ENCODE measurements at places on chromosomes 1 and 21.

GRCh38 chr21:46356494-46357334 lies 32.8 kb downstream of the PCNT start:
- DNase-seq: no peak

DNA sequence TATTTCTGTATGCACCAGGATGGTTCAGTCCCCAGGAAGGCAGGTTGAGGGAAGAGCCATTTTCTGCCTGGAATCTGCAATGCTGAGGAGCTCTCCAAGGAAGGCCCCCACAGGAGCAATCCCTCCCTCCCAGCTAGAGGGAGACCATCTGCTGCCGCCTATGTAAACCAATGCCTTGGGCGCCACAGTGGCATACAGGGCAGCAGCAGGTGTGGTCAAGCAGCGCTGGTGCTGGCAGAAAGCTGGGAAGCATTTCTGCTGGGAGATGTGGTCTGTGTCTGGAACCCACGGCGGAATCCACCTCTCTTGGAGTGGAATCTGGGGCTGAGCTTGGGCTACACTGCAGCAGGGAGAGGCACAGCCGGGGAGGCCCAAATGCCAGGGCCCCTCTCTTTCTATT lies 283.3 kb downstream of the RRAGC start:
- DNase-seq: no peak

DNA sequence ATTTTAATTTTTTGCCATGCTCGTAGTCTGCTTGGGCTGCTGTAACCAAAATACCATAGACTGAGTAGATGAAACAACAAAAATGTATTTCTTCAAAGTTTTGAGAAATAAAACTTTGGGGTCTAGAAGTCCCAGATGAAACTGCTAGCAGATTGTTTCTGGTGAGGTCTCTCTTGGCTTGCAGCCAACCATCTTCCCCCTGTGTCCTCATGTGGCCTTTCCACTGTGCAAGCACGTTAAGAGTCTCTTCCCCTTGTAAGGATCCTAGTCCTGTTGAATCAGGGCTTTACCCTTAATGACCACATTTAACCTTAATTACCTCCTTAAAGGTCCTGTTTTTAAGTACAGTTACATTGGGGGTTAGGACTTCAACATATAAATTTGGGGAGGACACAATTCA lies 86.6 kb downstream of the PTBP2 start:
- no peak for DNase-seq

DNA sequence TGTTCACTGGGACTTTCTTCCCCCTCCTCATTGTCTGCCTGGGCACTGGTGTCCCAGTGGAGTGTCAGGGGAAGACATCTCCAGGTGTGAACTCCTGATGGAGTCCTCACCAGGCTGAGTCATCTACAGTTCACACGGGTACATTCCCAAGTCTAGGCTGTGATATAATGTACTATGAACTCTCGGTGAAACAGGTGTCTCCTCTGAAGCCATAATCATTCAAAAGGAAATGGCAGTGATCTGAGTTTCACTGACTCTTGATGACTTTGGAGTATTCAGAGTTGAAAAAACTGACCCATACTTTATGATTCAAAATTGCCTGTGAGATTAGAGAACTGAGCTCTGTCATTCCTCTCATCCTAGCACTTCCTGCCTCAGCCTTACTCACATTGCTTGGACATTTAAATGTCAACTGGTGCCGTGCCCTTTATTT lies 9.1 kb downstream of the LAMC2 start:
- no peak for DNase-seq

- no peak for DNase-seq
These were observed 53.7 kb upstream of the ZNF326 start for GRCh38 chr1:89941110-89941766.

GRCh38 chr1:1120866-1121591 lies 5.1 kb upstream of the C1orf159 start:
- DNase-seq: no peak

DNA sequence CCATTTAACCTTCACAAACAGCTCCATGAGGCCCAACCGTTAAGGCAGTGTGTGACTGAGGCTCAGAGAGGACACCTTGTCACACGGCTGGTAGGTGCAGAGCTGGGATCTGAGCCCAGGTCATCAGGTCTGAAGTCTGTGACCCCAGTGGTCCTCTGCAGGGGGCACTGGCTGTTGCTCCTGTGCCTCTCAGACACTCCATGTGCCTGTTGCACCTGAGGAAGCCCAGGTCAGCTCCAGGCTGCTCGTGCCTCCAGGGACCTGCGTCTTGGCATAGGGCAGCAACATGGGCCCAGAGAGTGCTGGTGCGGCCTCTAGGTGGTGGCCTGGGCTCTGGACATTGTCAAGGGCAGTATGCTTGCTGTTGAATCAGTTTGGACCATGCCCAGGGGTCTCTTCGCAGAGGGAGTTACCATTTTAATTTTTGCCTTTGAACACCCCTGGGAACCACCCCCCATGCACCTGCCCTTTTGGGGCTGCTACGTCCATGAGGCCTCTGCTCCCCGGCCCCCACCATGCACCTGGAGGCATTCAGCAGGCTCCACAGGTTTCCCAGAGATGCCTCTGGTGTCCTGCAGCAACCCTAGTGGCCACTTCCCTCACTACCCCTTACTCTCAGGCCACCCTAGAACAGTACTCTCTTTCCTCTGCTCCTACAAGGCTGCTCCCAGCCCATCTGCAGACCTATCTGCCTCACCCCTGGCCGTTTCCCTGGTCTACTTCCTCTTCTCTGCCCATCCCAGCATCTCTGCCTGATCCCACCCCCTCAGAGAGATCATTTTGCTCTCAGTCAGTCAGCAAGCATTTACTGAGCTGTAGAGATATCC lies 25.2 kb upstream of the EPS8L3 start:
- DNase-seq: no peak

- no peak for DNase-seq
These were observed 5.8 kb downstream of the ID3 start for GRCh38 chr1:23553231-23554126.

- DNase-seq: no peak
These were observed 472.6 kb upstream of the DEPDC1 start for GRCh38 chr1:68969441-68969840.

GRCh38 chr1:183089025-183089639 lies 65.9 kb downstream of the LAMC1 start:
- no peak for DNase-seq

- DNase-seq: no peak
These were observed 103.4 kb downstream of the HLX start for GRCh38 chr1:220982686-220983085.

DNA sequence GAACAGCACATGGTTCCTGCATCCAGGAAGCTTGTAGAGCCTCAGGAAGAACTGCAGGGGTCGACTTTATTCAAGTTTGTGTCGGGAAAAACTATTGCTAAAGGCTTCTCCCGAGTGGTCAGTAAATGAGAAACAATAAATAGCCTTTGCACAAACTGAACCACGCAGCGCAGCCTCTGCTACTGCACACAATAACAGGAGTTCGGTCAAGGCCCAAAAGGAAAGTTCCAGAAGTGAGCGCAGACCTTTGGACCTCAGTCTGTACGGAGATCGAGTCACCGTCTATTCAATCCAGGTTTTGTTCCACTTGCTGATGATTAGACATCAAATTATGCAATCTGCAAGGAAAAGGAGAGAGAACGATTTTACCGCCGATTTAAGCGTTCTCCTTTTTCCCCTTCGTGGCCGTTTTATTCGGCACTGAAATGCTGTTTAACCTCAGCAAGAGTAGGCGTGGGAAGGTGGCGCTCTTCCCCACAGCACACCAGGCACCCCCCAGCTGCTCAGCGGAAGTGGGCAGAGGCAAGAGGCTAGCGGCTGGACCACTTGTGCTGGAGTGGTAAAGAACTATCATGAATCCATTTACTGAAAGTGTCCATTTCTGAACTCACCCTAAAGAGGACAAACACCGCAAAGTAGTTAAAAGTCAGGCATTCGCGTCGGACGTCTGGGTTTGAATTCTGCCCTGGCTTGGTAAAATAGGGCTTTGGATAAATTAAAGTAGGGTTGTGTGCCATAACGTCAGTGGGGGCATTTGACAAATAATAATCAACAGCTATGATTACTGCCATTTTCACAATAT lies 6.1 kb upstream of the LHX8 start:
- no peak for DNase-seq

- no peak for DNase-seq
These were observed 64.6 kb downstream of the IER5 start for GRCh38 chr1:181152892-181153633.

GRCh38 chr1:232805269-232806185 lies at the start of gene MAP10:
MAP10 (plus strand) TSS chr1:232805416; CDS start chr1:232805450, 34 bp downstream.
- DNase-seq: peak; percentile 74

- no peak for DNase-seq
These were observed 71.1 kb downstream of the NPHP4 start for GRCh38 chr1:5921129-5921528.

- peak; percentile 39 for DNase-seq
These were observed 19.1 kb downstream of the RAB7B start for GRCh38 chr1:205983925-205984725.

GRCh38 chr1:153663211-153663610 lies 4.7 kb downstream of the SNAPIN start:
- no peak for DNase-seq

DNA sequence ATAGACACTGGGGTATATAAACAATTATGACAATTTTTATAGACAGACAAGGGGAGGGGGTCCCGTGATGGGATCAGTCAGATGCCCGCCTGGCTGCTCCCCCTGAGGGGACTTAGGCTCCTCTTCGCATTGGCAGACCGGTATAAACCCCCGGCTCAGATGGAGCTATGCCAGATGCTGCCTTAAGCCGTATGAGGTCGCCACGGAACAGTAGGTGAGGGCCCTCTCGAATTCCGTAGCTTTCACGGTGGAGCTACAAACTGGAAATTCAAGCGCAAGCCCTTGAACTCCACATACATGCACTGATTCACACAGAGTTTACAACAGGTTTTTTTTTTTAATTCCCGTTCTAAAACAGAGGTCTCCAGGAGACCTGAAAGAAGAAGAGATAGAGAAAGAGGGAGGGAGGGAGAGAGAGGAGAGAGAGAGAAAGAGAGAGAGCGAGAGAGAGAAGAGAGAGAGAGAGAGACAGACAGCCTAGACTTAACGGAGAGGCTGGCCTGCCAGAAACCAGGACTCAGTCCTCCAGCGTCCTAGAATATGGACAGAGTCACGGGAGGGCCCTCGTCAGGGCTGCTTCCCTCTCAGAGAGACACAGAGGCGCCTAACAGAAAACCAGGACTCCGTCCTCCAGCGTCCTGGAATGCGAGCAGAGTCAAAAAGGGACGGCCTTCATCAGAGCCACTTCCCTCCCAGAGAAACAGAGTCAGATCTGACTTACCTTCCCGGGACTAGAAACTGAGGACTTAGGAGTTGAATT lies 24.4 kb upstream of the TMEM54 start:
- DNase-seq: peak; percentile 22

DNA sequence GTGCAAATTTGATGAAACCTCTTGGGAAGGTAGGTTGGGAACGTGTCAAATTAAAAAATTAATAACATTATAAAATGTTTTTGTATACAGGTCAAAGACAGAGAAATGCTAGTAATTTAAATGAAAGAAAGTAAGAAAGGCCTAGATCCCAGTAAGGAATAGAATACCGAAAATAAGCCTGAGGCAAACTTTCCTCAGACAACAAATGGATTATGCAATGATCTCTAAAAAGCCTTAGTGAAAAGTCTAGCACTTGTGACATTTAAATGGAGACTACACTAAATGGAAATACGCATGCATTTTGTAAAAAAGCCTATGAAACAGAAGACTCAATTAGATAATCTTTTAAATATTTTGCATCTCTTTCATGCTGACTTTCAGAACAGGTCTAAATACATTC lies 138.5 kb upstream of the ZNHIT6 start:
- DNase-seq: no peak

DNA sequence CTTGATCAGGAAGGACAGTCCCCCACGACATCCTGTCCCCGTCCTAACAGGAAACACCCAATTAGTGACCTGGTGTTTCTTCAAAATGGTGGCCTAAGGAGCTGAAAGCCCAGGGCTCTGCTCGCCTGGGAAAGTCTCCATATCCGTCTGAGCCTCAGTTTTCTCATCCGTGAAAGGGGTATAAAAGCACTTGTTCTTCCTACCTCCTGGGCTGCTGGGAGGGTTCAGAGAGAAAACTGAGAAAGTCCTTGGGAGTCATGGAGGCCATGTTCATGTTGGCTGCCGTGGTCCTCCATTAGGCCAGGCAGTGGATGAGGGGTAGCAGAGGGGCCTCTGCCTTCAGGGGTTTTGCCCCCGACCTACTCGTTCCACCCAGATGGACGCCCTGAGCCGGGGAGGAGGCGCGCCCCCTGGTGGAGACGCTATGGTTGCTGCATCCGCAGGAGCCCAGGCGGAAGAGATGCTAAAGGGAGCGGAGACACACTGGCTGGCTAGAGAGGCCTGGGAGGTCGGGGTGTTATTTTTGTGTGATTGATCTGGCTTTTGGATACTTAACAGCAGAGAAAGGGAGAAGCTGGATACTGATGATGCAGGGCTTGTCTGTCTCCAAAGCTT lies 113.5 kb downstream of the PRDM2 start:
- peak; percentile 68 for DNase-seq

DNA sequence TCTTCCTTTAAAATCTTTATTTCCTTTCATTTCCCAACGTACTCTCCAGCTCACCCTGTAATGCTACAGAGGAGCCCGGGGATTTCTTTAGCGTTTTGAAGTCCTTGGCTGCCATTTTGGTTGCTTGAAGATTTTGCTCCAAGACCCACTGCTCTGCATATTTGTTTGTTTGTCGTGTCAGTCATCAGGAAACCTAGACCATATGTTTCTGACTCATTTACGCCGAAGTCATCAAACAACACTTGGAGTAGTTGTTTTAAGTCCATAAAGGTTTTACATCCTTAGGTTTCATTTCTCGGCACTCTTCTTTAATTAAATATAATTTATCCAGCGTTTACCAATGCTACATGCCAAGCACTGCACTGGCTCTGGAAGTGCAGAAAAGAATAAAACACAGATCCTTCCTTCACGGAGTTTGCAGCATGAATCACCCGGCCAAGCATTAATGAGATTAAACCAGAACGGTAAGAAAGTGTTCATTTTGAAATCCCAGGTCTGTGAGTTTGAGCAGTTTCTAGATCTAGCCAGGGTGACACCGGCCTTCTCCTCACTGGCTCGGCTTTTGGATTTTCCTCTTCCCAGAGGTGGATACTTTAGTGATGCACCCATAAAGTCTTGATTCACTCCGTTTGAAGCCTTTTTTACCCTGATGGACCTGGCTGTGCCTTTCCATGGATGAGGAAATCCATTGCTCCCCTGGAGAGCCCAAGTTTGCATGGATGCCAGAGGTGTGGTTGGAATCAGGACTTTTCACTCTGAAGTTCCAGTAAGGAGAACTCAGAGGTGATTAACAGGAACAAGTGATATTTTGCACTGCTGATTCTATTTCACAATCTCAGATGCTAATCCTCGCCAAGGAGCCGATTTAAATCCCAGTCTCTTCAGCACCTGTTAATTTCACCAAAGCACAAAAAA lies 109.3 kb downstream of the KAZN start:
- no peak for DNase-seq

- no peak for DNase-seq
These were observed 28.3 kb downstream of the DEGS1 start for GRCh38 chr1:224211206-224211962.

- no peak for DNase-seq
These were observed 13.5 kb downstream of the RUNX1 start for GRCh38 chr21:35035581-35035980.

DNA sequence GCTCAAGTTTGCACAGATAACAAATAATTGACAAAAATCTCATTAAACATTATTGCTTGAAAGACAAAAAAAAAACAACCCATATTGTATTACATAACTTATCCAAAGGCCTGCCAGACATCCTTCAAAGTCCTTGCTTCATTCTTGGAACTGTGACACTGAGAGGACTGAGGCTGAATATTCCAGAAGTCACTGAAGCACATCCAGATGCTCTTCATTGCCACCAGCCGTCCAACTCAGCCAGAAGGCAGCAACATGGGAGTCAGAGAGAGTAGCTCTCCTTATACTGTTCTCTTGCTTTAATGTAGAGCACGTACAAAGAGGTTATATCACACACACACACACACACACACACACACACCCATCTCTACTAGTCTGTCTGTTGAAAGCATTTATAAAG lies 755.0 kb downstream of the LTN1 start:
- no peak for DNase-seq
